ENCODE measurements at places on chromosomes 3 and 15.

- DNase-seq, result no peak
Measured at GRCh38 chr15:41804916-41805666, 22.8 kb upstream of the JMJD7 start.

DNA sequence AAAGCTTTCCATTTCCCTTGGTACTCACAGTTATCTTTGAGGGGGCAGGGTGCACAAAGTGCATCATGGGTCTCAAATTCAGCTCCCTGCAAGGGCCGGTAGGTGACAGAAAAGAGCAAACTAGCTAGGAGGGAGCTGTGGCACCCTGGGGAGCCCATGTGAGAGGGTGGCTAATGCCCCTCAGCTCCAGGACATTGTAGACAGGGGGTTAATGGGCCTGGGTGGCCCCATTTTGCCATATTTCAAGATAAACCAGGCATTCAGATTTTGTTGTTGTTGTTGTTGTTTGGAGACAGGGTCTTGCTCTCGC, 3.7 kb upstream of the SLC6A6 start:
- DNase-seq, result no peak

DNA sequence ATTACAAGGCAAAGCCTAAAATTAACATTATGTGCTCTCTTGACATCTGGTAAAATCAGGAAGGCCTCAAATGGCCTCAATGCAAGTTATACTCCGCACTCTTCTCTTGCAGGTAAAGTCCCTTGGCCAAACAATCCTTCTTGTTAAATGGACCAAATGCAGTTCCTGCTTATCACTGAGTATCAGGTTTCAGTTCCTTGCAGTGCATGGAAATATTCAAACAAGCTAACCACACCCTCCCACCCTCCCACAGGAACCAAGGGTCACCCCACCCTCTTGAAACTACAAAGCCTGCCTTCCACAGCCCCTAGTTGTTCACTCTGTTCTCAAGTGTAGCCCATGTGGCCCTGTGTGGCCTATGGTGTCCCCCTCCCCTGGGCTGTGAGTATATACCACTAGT, 171.9 kb upstream of the CADPS start:
- DNase-seq, result no peak

GRCh38 chr15:74311734-74312444, 55.6 kb downstream of the CYP11A1 start:
- DNase-seq, result no peak

DNA sequence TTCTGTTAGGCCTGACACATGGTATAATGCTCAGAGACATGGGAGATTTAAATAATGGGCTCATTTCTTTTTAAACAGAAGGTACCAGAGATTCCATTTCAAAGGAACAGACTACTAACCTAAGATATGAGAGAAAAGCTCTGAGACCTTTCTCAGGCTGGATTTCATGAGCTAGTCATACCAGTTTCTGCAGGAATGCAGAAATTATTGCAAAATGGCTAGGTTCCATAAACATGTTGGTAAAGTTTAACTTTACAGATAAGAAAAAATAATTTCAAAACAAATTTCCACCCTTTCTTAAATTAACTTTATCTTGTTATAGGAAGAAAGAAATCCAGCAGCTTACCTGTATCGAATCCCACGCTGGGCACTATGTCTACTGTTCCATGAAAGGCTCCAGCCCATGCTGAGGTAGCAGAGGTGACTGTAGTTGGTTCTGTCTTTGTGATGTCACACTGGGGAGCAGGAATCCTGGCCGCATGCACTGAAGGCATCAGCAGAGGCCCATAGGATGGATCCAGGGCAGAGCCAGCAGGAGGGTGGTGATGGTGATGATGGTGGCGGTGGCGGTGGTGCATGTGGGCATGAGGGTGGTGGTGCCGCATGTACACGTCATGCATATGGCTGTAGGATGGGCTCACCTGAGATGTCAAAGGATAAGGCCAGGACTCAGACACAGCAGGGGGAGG, 22.6 kb downstream of the VGLL3 start:
- no peak for DNase-seq

GRCh38 chr3:62128051-62128450, 245.3 kb downstream of the FEZF2 start:
- no peak for DNase-seq

- DNase-seq, result no peak
Measured at GRCh38 chr3:144185276-144185675, 213.7 kb downstream of the DIPK2A start.

DNA sequence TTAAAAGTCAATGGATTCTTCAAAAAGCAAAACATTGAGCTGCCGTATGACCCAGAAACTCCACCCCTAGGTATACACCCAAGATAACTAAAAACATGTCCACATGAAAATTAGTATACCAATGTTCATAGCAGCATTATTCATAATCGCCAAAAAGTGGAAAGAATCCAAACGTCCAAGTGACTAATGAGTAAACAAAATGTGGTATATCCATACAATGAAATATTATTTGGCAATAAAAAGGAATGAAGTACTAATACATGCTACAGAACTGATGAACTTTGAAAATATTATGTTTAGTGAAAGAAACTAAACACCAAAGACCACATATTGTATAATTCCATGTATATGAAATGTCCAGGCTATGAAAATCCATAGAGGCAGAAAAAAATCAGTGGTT, 77.9 kb downstream of the THBS1 start:
- DNase-seq, result no peak

GRCh38 chr3:190088890-190089289, 31.8 kb downstream of the P3H2 start:
- DNase-seq, result no peak

GRCh38 chr15:67084561-67084960, 19.2 kb downstream of the SMAD3 start:
- DNase-seq, result no peak

GRCh38 chr15:89498574-89498906, 2.2 kb upstream of the RHCG start:
- DNase-seq, result no peak

- no peak for DNase-seq
Measured at GRCh38 chr3:46866032-46866595, 2.9 kb upstream of the MYL3 start.

GRCh38 chr3:181940703-181941102, 229.0 kb downstream of the SOX2 start:
- no peak for DNase-seq

- no peak for DNase-seq
Measured at GRCh38 chr3:4340411-4341335, 37.5 kb downstream of the SETMAR start.

DNA sequence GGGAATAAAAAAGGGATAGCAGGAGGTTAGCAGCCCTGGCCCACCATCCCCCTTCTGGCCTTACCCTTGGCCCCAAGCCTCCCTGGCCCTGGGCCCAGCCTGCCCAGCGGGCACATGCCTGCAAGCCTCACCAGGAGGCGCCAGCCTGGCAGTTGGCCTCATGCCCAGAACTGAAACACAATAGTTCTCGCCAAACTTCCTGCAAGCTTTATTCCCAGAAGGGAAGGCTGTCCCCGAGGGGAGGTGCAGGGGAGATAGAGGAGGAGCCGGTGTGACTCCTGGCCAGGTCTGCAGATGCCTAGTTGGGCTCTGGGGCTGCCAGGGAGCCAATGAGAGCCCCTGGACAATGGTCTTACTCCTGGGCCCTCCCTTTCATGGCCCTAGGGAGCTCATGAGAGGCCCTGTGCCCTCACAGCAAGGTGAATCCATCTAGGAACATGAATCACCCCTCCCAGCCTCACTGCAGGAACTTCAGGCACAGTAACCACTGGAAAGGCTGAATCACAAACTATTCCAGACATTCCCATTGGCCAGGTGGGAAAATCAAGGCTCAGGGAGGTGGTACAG, 4.0 kb downstream of the CCDC33 start:
- no peak for DNase-seq

- DNase-seq, result no peak
Measured at GRCh38 chr3:23136054-23136453, 67.1 kb upstream of the UBE2E2 start.

DNA sequence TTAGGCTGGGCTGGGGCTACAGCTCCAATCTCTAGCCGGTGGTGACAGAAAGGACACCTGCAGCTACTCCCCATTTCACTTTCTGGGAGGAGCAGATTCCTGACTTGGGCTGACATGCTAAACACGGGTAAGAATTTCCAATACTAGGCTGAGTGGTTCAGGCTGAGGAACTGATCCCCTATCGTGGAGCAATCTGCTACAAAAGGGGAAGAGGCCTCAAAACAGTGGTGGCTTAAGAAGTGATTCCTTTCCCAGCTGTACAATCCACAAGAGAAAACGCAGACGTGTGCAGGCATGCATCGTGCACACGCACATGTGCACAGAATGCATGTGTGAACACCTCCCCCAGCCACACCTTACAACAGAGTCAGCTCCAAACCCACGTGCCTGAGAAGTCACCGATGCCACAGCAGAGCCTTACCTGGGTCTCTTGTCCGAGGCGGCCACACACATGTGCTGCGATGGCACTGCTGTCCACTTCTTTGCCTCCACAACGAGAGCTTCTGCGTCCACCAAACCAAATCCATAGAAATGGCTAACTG, 86.7 kb upstream of the SNRPA1 start:
- no peak for DNase-seq

GRCh38 chr3:2041931-2042330, 56.7 kb upstream of the CNTN4 start:
- DNase-seq, result no peak

- no peak for DNase-seq
Measured at GRCh38 chr3:54353946-54354345, 231.6 kb downstream of the CACNA2D3 start.

GRCh38 chr3:46102059-46102779, 74.9 kb upstream of the XCR1 start:
- DNase-seq, result peak; percentile 50

GRCh38 chr3:152416808-152417580, 148.3 kb downstream of the MBNL1 start:
- no peak for DNase-seq

Measured in activated CD8-positive, alpha-beta T cell treated with anti-CD3 and anti-CD28 coated beads, Interleukin-2, amount 10 ng/mL, durations not matched to agents 7 days and 5 days (primary cell).